ENCODE measurements at places on chromosomes 2 and 18.

DNA sequence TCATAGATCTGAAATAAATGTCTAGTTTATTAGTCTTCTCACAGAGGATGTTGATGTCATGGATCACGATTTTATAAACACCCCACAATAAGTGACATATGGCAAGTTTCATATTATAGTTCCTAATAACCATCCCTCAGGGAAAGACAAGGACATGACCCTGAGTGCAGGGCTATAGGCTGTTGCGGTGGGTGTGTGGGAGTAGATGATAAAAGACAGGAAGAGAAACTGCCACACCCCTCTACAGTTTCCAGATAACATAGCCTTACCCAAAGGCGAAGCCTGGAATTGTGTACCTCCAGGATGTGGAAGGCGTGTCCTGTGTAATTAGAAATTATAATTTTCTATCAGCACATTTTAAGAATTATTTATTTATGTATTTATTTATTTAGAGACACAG, 2.4 kb upstream of the NEDD4L start:
- no peak for DNase-seq

GRCh38 chr2:143148011-143148410, 18.8 kb downstream of the ARHGAP15 start:
- DNase-seq: no peak

GRCh38 chr18:21960189-21960588, 209.2 kb upstream of the GATA6 start:
- no peak for DNase-seq

DNA sequence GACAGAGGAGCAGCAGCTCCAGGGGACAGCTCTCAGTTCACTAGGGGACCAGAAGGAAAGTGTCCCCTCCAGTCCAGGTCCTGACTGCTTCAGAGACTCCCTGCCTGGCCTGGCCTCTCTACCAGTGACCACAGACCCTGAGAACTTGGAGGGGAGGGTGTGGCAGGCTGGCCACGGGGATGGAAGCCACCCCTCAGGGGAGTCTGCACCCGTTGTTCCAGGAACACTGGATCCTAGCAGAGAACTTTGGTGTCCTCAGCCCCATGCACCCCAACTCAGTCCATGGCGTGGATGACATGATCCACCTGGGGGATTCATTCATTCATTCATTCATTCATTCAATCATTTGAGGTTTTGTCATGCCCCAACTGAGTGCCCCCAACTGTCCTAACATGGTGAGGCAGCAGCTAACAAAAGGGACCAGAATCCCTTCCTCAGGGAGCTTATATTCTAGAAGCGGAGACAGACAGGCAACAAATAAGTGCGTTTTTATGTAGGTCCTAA, 31.9 kb downstream of the MYO7B start:
- DNase-seq: no peak

DNA sequence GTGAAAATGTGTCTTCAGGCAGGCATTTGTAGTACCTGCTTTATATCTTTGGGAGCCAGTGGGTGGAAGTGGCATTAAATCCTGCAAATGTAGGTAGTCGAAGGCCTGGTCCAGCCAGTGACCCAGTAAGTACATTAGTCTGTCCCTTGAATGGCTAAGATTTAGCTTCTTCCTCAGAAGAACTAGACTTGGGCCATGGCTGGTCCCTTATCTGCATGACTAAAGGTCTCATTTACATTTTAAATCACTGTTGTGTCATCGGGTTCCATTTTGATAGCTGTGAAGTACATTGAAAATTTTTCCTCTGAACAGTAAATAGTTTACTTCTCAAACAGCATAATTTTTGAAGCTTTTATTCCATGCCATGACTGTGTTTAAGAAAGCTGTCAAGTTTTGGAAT, 438.4 kb upstream of the KLHL29 start:
- DNase-seq: no peak

DNA sequence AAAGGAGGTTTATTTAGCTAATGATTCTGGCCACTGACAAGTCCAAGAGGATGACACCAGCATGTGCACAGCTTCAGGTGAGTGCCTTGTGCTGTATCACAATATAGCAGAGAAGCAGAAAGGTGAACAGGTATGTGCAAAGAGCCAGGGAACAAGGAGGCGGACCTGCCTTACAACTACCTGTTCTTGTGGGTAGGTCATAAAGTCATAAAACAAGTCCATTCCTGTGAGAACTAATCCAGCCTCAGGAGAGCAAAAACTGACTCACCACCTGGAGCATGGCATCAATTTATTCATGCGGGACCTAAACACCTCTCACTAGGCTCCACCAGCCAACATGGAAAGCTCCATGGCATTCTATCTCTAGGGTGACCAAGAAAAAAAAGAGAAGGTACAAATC, 234.2 kb downstream of the ASXL3 start:
- no peak for DNase-seq

DNA sequence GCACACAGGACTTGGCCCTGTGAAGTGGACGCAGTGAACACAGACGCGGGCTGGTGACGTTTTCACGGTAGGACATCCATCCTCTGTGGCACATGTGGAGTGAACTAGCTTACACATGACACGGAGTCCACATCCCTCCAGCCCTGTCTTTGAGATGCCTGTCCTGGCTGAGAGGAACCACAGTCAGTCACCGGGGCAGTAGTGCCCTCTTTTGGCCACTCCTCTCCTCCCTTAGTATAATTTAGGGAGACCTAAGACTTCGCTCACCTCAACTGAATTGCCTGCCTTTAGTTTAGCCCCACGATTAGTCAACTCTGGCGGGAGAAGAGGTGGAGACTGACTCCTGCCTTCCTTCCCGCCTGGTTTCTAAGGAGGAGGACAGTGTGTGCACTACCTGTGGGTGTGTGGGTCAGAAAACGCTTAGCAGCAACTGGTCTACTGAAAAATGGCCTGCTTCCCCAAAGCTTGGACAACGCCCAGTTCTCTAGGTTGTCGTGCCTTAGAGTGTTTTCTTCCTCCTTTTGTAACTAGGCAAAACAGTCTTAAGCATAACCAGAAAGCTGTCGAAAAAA, 70.6 kb downstream of the MBP start:
- DNase-seq: no peak

GRCh38 chr18:79798999-79799370, 1.2 kb downstream of the KCNG2 start:
- no peak for DNase-seq

GRCh38 chr2:16140771-16141640, 200.7 kb downstream of the MYCN start:
- DNase-seq: no peak

DNA sequence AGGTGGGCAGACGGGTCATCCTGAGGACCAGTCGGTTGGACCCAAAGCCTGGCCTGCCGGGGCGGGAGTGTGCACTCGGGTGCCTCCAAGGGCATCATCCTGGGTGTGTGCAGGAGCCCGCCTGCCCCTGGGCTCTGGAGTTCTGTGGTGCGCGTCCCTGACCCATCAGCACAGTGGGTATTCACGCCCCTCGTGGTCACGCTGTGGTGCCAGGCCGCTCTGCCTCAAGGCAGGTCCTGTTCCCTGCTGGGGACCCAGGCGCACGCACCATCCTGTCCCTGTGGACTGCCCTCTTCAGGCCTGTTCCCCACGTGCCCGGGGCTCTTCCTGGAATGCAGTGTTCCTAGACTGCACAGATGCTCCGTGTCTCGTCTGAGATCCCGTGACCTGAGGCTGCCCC, 14.3 kb upstream of the D2HGDH start:
- no peak for DNase-seq

GRCh38 chr2:34787341-34787740, 1188.2 kb upstream of the FAM98A start:
- no peak for DNase-seq

DNA sequence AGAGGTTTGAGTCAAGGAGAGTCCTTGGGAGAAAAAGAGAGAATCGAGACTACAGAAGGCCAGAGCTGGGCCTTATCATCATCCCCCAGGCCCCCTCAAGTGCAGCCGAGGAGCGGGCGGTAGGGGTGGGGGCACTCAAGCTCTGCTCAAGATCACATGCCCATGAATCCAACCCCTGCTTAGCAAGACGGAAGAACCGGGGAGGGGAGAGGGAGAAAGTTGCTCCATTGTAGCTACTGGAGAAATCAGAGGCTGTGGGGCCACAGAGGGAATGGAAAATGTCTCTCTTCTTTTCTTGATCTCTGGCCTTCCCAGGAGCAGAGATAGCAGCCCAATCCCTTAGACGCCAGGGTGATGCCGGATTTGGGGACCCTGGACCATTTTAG, 14.6 kb downstream of the SLC4A3 start:
- DNase-seq: no peak

GRCh38 chr2:66436581-66437001, 1.7 kb downstream of the MEIS1 start:
- no peak for DNase-seq

- DNase-seq: no peak
Measured at GRCh38 chr18:8757396-8757997, 52.1 kb downstream of the MTCL1 start.

GRCh38 chr2:75936311-75936710, 225.6 kb upstream of the GCFC2 start:
- no peak for DNase-seq

DNA sequence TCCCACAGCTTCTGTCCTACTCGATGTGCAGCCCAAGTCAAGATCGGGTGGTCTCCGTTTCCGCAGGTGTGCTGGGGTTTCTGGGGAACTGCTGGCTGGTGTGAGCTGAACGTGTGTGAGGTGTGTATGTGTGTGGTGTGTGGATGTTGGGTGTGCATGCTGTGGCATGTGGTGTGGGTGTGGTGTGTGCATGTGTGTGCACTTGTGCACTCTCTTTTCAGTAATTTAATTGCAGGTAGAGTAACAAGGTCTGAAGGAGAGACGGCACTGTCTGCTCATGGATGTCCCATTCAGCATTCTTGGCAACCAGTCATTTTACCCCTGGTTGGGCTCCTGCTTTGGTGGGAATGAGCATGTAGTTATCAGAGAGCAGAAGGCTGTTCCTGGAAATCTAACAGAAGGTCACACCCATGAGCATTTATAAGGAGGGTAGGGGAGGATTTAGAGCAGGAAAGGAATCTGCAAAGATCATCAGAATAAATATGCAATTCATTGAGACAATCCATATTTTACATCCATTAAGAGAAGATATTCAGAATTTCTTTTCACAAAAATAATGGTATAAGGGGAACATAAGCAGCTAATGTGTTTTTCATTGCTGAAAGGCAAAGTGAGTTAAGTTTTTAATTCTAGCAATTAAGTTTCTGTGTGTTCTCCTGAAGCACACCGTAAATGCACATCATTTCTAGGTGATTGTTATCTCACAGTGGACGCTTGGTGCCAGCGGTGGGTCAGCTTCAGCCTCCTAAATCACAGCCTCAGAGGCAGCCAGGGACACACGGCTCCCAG, 60.7 kb downstream of the ADI1 start:
- DNase-seq: no peak

DNA sequence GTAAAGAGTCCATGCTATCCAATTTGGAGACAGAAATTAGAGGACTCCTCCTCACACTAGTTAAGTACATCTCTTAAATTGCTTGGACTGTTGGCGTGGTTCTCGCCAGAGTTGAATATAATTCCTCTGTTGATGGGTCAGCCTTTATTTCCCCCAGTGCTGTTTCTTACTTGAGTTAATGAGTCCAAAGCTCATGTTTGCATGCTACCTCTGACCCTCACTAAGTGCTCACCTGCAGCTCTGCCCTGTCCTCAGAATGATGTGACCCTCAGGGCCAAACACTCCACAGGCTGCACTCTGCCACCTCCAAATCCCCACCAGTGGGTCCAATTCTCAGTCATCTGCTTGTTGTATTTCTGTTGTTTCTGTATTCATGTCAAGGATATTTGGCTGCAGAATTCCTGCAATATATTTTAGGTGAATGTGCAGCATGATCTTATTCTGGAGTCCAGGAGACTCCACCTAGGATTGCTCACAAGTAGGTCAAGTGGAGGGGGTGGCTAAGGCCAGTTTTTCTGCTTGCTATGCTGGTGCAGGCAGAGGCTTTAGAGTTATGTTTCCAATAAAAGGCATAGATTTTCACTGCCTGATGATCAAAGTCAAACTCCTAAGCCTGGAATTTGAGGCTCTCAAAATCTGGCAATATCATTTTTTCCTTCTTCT, 37.8 kb downstream of the RDH14 start:
- no peak for DNase-seq

DNA sequence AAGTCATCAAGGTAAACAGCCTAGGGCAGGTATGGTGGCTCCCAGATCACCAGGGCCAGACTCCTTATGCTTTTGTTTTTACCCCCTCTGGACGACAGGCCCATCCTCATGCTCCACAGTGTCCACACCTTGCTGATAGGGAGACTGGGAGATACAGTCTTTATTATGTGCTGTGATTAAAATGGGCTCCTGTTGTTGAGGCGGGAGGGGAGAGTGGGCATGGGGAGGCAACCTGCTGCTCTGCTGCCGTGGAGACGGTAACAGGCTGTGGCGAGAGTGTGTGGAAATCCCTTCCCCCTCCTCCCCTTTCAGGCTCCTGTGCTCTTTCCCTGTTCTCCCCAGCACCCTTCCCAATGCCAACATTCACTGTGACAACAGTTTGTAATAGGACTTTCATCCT, 38.2 kb upstream of the PNO1 start:
- DNase-seq: no peak

GRCh38 chr2:191571163-191571769, 106.7 kb upstream of the NABP1 start:
- no peak for DNase-seq

- DNase-seq: no peak
Measured at GRCh38 chr2:33782395-33783230, 183.5 kb upstream of the FAM98A start.

DNA sequence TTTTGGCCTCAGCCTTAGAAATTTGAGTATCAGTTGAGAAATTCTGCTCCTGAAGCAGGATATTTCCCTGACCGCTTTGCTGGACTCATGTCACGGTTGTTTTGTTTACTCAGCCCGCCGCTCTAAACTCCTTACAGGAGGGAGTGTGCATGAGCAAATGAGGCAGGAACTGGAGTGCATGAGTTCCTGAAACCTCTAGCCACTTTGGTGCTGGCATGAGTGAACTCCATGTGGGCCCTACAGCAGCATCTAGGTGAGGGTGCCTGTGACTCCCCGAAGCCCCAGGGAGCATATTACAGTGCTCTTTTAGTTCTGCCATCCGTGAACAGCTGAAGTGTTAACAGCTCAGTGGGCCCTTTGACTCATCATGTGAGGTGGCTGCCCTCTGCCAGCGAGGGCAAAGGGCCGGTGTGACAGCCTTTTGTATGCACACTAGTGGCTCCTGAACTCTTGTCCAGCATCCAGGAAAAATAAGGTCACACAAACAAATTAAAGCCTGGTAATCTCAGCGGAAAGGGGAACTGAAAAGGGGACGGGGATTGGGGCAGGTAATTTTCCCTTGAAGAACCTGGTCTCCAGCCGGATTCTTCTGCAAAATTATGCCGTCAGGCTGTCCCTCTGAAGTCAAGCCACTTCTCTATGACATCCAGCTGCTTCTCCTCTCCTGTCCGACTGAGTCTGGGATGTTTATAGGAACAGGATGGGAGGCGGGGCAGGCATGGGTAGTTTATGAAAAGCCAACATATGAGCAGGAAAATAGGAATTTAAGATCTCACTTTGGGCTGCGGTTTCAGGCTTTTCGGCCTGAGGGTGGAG, 1668.7 kb downstream of the SUCLG1 start:
- no peak for DNase-seq

- DNase-seq: peak; percentile 58
Measured at GRCh38 chr2:106144621-106145331, 49.3 kb downstream of the UXS1 start.

- DNase-seq: peak; percentile 24
Measured at GRCh38 chr2:30686000-30686399, 121.2 kb downstream of the CAPN13 start.

All from activated CD4-positive, alpha-beta T cell treated with anti-CD3 and anti-CD28 coated beads for 48 hours (primary cell).